ENCODE measurements at places on chromosomes 5 and 9. TPM values are rescaled to one million over a fixed set of nuclear protein-coding genes. Genes with fewer than 3 reads are reported as not detected.

Gene C5orf63
- 1.9 TPM for polyA plus RNA-seq

Gene BHMT
- not detected for polyA plus RNA-seq

Gene ENHO
- polyA plus RNA-seq = 1.3 TPM

Gene SIMC1
- 4.2 TPM for polyA plus RNA-seq

Gene SUSD3
- 2.5 TPM for polyA plus RNA-seq

Gene PCDHGA12
- polyA plus RNA-seq = 2.0 TPM

Gene CDC14B
- 15.7 TPM for polyA plus RNA-seq

Gene OR1Q1
- not detected for polyA plus RNA-seq

Gene IGFBPL1
- not detected for polyA plus RNA-seq

Gene GMCL2
- polyA plus RNA-seq = not detected

Gene FCN2
- 3.1 TPM for polyA plus RNA-seq

Gene NR4A3
- 0.52 TPM for polyA plus RNA-seq

Gene ZSWIM6
- 2.1 TPM for polyA plus RNA-seq

Gene ZCCHC10
- 7.3 TPM for polyA plus RNA-seq

Gene SPOCK1
- 5.4 TPM for polyA plus RNA-seq

Gene ACTBL2
- polyA plus RNA-seq = not detected

Gene PDLIM4
- 39.4 TPM for polyA plus RNA-seq

Gene ADAMTS13
- polyA plus RNA-seq = 4.2 TPM

Gene IL9
- polyA plus RNA-seq = not detected

Gene ADCY2
- 1.5 TPM for polyA plus RNA-seq

Gene LRRC19
- polyA plus RNA-seq = not detected

Gene GLRA1
- not detected for polyA plus RNA-seq

Gene WNT8A
- polyA plus RNA-seq = not detected

Gene THOC3
- 17.0 TPM for polyA plus RNA-seq

Gene PCDHGB4
- 0.60 TPM for polyA plus RNA-seq

Gene SGCD
- 0.32 TPM for polyA plus RNA-seq

Gene PAEP
- not detected for polyA plus RNA-seq

Gene GPX3
- 431 TPM for polyA plus RNA-seq

Gene WDR31
- polyA plus RNA-seq = 1.5 TPM

Gene BASP1
- 45.8 TPM for polyA plus RNA-seq

Gene DRD1
- 0.05 TPM for polyA plus RNA-seq

Gene PHPT1
- polyA plus RNA-seq = 141 TPM

Gene NFIL3
- polyA plus RNA-seq = 16.3 TPM

Gene ENC1
- polyA plus RNA-seq = 11.1 TPM

Gene ZBTB34
- polyA plus RNA-seq = 1.5 TPM

Gene MELK
- 0.32 TPM for polyA plus RNA-seq

Gene EDIL3
- 2.8 TPM for polyA plus RNA-seq

Gene NEUROG1
- not detected for polyA plus RNA-seq

Gene GNA14
- polyA plus RNA-seq = 3.9 TPM

Gene WNK2
- 1.3 TPM for polyA plus RNA-seq

Gene FOXD4L3
- polyA plus RNA-seq = not detected

Gene C1QTNF2
- polyA plus RNA-seq = 0.14 TPM

Gene CCNJL
- 0.89 TPM for polyA plus RNA-seq

Gene SPATA31E1
- not detected for polyA plus RNA-seq

Gene SWI5
- 19.4 TPM for polyA plus RNA-seq

Gene SPINK13
- polyA plus RNA-seq = 0.15 TPM
